ENCODE measurements at places on chromosomes 2 and 18.

- no peak for DNase-seq
Observed at GRCh38 chr2:96353606-96354101, 18.1 kb downstream of the NCAPH start.

DNA sequence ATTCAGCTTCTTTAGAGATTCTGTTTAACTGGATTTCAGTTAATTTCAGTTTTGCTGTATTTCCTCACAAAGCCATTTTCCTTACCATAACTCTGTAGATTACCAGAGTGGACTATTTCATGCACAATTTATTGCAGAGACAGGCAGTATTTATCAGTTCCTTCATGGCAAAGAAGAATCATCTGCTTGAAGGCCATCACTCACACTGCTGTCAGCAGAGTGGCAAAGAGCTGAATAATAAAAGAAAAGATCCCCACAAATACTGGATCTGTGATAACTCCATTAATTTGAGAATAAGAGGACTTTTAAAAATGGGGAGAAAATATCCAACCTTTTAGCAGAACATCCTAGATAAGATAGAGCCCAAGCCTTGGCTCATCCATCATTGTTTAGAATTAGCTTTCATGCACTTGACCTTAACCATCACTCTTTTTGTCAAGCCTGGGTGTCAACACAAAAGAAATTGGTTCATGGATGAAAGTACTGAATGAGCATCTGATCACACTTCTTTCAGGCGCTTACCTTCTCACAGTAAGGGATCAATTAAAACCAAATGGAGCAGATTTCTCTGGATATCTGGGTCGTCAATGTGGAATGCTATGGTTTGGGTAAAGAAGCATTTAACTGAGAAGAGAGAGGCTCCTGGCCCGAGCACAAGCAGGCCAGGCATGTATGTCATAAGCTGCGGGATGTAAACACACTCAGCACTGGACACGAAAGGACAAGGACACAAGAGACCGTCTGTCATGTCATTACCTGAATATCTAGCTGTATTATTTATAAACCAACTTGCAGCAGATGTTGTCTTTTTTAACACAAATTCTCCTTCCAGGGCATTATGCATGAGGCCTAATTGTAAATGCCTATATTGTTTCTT lies 376.2 kb downstream of the ZNF521 start:
- no peak for DNase-seq

GRCh38 chr2:111122631-111123421 lies 2.1 kb downstream of the BCL2L11 start:
- DNase-seq = peak; percentile 75

- no peak for DNase-seq
Observed at GRCh38 chr2:135925571-135925970, 49.3 kb upstream of the MCM6 start.

GRCh38 chr2:190722835-190723234 lies 74.0 kb downstream of the NAB1 start:
- DNase-seq = no peak

DNA sequence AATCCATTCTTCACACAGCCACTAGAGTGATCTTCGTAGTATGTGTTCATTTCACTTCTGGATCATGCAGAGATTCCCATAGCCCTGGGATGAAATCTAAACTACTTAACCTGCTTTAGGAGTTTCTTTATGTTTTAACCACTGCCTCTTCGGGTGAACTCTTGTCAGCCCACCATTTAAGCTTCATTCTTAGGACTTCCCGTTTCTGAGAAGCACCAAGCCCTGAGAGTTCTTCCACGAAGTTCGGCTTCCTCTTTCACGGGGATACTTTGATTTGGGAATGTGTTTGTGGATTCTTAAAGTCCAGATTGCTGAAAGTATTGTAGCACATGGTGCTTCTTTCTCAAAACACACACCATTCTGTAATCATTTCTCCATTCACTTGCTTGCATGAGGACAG lies 205.0 kb downstream of the UBE2E3 start:
- DNase-seq = no peak

- no peak for DNase-seq
Observed at GRCh38 chr2:40797120-40797519, 345.2 kb upstream of the SLC8A1 start.

GRCh38 chr2:238101891-238102841 lies 2.0 kb downstream of the ESPNL start:
- DNase-seq = peak; percentile 29

DNA sequence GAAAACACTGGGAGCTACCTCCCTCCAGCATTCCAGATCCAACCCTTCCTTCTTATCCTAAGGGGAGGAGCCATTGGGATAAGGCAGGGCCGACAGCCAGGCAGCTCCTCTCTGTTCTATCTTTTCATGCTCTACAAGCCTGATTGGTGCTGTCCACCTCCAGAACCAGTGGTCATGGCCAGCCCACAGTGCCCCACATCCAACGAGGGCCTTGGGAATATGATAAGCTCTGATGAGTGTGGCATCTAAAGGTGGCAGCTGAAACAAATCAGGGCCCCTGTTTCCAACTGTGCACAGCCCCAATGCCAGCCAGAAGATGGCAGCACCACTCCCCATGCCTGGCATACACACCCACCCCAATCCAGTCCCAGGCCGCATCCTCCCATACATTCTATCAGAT lies 329.3 kb downstream of the C1D start:
- DNase-seq = peak; percentile 50

DNA sequence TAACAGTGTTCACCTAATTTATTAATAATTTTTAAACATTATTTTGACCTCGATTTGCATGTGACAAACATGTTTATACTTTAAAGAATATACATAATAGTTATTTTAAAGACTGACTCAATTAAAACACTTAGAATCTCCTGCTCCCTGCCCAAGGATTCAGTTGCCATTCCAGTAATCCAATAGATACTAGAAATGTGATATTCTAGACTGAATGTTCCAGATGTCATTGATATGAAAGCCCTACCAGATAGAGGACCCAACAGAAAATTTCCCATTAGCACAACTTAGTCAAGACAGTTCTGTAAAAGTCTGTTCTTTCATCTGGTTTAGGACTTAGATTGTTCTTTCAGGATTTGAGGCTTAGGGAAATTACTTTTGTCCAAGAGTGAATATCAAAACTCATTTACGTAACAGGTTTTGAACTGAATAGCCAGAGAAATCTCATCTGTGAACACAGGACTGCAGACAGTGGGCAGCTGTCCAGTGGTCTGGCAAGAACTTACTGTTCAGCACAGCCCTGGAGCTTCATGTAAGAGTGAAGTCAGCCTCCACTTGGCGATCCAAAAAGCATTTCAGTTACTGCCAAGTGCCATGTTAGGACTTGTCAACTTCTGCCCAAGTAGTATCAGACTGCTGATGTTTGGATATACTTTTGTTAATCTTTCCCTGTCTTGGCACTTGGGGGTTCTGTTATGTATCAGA lies 77.5 kb downstream of the OSBPL6 start:
- no peak for DNase-seq

- DNase-seq = no peak
Observed at GRCh38 chr2:176170602-176171305, 13.6 kb downstream of the HOXD3 start.

- DNase-seq = no peak
Observed at GRCh38 chr2:138030459-138030858, 66.2 kb downstream of the HNMT start.

- DNase-seq = no peak
Observed at GRCh38 chr2:45274250-45274926, 265.1 kb upstream of the SIX2 start.

DNA sequence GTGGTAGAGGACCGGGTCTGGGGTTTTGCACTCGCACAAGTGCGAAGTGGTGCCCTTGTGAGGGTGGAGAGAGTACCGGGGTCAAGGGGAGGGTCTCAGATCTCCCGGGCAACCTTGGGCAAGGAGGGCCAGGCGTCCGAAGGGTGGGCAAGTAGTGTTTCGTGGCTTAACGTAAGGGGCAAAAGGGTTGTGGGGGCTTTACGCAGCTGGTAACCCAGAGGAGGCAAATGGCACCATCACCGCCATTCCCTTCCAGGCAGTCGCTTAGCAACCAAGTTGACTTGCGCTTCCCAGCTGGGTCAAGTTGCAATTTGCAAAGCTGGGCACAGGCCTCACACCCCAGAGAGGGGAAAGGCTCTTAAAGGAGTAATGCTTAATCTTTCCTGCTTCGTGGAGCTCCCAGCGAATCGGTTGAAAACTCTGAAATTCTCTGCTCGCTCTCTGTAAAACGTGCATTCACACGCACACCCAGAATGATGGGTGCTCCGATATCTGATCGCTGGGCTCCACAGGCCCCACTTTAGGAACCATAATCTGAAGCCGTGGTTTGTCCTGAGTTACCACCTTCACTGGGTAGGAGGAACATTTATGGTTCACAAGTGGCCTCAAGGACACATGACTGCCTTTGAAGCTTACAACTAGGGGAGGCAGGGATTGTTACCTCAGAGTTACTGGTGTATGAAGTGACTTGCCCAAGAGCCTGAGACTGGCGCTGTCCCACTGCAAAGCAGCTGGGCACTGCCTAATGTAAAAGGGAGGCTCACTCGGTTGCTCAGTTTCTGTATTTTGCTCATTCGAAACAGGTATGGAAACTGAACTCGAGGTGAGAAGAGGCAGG lies 127.9 kb downstream of the UXS1 start:
- DNase-seq = no peak

- no peak for DNase-seq
Observed at GRCh38 chr18:63867368-63868125, 20.0 kb upstream of the SERPINB2 start.

DNA sequence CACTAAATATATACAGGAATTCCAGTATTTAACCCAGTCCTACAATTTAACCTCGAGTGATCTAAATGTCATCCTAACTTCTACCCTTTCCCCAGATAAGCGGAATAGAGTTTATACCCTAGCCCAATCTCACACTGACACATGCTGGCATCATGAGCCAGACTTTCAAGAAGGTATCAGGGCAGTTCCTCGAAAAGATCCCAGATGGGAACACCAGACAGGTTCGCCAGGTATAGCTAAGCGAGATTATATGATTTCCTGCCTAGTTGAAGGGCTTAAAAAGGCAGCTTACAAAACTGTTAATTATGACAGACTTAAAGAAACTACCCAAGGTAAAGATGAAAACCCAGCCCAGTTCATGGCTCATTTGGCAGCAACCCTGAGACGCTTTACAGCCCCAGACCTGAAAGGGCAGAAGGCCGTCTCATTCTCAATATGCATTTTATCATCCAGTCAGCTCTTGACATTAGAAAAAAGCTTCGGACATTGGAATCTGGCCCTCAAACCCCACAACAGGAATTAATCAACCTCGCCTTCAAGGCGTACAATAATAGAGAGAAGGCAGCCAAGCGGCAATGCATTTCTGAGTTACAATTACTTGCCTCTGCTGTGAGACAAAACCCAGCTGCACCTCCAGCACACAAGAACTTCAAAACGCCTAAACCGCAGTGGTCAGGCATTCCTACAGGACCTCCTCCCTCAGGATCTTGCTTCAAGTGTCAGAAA lies 668.2 kb upstream of the PKDCC start:
- DNase-seq = no peak

GRCh38 chr2:69703189-69703588 lies 38.7 kb upstream of the ANXA4 start:
- no peak for DNase-seq

DNA sequence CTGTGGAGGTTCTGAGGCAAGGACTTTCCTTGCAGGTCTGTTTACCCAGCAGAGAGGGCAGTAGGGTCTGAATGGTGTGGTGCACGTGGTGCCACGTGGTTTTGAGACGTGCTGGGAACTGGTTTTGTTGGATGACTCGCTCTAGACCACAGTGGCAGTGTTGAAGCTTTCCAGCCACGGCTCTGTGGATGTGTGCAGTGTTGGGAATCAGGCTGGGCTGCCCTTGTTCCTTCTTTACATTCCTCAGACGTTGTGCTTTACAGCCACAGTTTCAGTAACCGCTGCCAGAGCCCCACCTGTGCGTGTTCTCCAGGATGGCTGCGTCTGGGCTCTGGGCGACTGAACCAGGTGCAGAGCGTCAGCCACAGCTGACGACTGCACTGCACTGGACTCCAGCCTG lies 8.2 kb downstream of the CTDP1 start:
- DNase-seq = no peak

- no peak for DNase-seq
Observed at GRCh38 chr2:15678909-15679308, 87.2 kb downstream of the DDX1 start.

DNA sequence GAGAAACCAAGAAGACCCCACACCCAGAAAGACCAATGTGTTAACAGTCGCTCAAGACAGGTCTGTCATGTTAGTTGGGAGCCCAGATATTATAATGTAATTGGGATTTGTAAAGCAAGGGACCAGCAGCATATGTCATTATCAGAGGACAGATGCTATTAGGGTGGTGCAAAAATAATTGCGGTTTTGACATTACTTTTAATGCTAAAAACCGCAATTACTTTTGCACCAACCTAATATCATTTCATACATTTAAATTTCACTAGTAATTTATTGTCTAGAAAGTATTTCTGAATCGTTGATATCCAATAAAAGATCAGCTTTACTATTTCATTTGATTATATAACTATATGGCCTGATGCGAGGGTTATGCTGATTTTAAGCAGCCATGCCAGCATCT lies 131.2 kb downstream of the TTN start:
- no peak for DNase-seq

DNA sequence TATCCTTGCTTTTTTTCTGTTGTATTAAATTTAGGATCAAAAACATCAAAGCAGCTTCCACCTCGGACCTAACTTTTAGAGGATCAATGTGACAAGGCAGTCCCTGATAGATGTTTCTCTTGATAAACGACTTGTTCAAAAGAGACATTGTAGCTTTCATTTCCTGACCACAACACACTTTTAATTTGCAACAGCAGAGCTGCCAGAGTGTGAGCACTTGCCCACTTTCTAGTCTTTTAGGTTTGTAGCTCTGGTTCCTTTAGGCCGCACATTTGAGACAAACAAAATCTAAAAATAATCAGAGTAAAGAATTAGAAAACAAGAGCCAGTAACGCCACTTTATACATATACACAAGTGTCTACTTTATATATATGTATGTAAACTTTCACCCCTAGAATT lies 3.1 kb downstream of the FIGN start:
- no peak for DNase-seq

DNA sequence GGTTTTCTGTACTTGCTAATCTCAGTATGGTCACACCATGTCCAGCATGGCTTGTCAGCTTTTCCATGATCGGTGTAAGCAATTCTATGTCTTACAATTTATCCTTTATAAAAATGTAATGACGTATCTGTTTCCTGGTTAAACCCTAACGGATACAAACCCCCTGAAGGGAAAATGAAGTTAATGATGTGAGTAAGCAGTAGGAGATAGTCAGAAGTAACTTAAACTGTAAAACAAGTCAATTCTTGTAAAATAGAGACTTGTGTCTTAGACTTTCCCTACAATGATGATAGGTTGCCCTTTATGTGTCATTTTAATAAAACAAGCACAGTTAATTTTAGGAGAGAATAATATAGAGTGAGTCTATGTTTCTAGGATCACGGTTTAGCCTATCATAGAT lies 1365.9 kb upstream of the SLC39A10 start:
- DNase-seq = no peak

GRCh38 chr18:47545613-47546012 lies 294.2 kb upstream of the SKOR2 start:
- DNase-seq = no peak

DNA sequence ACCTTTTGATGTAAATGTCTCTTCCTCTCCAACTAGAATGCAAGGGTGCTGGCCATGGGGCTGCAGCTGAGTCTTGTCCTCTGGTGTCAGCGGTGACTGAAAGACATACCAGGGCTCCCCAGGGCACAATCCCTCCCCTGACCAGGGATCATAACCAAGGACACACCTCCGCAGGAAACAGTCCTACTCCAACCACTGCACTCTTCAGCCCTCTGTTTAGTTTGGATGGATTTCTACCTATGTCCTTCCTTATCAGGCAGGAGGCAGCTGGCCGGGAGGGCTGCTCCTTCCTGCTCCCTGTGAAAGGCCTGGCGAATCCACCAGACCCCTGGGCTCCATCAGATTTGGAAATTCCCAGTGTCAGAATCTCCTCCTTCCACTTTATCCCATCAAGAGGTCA lies 185.2 kb upstream of the ID2 start:
- no peak for DNase-seq

Data from glutamatergic neuron (in vitro differentiated cells).